ENCODE measurements at places on chromosomes 7 and 10.
A peak's percentile ranks its signal among the peaks of the same experiment; 100 is the strongest.

- no peak for DNase-seq
Observed at GRCh38 chr10:47146572-47146971, 153.4 kb upstream of the GDF10 start.

DNA sequence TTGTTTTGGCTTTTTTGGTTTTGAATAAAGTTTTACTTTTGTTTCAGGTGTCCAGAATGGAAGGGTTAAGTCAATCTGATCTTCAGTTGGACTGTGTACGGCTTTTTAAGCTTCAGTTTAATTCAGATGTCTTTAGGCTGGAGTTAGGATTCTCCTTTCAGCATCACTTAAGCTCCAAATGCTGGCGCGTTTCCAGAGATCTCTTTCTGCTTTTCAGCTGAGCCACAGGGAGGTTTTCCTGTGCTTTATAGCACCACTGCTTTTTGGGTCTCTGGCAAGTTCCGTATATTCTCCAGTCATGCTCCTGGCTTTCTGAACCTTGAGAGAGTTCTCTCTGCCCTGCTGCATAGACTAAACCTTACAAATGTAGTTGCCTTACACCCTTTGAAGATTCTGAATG, 60.0 kb downstream of the VTI1A start:
- peak; percentile 26 for DNase-seq

GRCh38 chr10:43354330-43354635, 17.2 kb upstream of the FXYD4 start:
- DNase-seq: no peak

GRCh38 chr10:51090190-51090589, 15.9 kb downstream of the PRKG1 start:
- no peak for DNase-seq

DNA sequence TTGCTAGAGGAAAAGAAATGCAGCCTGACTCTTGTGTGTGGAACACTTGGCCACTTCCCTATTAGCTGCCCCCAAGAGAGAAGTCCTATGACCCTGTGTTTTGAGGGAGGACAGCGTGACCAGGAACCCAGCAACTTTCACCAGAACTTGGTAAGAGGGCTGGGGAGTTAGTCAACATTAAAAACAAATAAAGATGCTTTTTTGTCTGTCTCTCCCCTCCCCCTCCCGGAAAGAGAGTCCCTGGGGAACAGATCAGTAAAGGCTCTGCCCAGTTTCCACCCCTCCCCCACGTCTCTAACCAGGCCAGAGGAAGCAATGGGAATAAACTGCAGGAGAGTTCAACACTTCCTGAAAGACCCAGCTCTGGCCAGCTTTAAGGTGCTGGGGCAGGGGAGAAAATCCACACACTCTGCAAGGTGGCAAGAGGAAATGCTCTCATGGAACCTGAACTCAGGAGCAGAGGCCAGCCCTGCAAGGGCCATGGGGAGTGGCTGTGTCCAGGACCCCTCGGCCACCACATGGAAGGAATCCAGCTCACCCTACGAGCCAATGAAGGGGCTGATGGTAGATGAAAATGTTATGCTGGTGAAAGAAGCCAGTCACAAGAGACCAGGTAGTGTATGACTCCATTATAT, 21.5 kb downstream of the SH3PXD2A start:
- DNase-seq: peak; percentile 88

GRCh38 chr7:155862123-155862892, 50.0 kb upstream of the SHH start:
- DNase-seq: no peak

DNA sequence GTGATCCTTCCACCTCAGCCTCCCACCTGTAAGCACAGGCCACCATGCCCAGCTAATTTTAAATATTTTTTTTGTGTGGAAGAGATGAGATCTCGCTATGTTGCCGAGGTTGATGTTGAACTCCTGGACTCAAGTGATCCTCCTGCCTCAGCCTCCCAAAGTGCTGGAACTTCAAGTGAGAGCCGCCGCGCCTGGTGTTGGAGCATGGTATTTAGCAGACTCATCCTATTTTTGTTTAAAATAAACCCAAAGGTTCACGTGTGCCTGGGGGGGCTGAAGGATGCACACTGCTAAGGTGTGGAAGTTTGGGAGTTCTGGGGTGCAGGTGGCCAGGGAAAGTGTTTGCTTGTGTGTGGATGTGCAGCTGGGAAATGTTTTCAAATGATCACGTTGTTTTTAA, 18.1 kb downstream of the PDGFA start:
- DNase-seq: no peak

GRCh38 chr7:33062023-33062781, at the start of gene NT5C3A:
Gene NT5C3A, minus strand, starts transcription at chr7:33062776. Its CDS starts 71 bp downstream, at chr7:33062705.
- DNase-seq: peak; percentile 28

GRCh38 chr7:114663502-114663901, 248.9 kb downstream of the FOXP2 start:
- DNase-seq: no peak

- DNase-seq: no peak
Observed at GRCh38 chr7:103944230-103944900, 45.1 kb downstream of the RELN start.

- DNase-seq: no peak
Observed at GRCh38 chr7:96471606-96472005, 149.7 kb upstream of the SLC25A13 start.

DNA sequence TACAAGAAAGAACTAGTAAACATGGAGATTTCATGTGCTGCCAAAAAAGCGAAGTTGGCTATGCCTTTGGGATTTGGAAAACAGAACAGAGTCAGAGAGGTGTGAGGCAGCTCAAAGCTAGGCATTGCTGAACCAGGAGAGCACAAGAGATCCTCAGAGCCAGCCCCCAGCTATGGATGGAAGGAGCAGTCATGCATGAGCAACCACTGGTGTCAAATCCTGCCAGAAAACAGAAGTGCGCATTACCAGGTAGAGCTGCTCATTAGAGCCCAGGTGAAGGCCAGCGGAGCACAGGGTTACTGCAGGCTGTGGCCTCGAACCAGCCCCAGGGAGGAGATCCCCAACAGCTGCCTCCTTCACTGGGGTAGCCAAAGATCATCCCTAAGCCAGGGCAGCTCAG, 173.2 kb upstream of the KIAA1217 start:
- no peak for DNase-seq

- DNase-seq: no peak
Observed at GRCh38 chr7:13017333-13017857, 330.0 kb downstream of the ARL4A start.

DNA sequence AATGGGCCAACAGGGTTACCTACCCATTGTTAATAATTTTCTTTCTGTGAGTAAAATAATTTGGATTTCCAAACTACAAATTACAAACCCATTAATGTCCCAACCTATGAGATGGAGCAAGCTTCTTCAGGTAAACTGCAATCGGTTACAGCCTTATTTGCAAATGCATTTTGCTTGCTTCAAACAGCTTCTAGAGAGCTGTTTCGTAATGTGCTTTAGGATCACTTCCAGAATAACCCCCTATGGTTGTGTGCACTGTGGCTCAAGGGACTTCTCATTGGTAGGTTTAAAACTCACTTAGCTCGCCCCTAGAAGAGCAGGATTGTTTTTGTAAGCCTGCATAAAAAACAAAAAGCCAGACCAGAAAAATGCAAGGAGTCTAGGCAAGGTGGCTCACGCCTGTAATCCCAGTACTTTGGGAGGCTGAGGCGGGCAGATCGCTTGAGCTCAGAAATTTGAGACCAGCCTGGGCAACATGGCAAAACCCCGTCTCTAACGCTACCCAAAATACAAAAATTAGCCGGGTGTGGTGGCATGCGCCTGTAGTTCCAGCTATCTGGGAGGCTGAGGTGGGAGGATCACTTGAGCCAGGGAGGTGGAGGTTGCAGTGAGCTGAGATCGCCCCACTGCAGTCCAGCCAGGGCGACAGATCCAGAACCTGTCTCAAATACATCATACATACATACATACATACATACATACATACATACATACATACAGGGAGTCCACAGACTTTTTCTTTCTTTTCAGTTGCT, 3.3 kb upstream of the MAP3K8 start:
- no peak for DNase-seq

DNA sequence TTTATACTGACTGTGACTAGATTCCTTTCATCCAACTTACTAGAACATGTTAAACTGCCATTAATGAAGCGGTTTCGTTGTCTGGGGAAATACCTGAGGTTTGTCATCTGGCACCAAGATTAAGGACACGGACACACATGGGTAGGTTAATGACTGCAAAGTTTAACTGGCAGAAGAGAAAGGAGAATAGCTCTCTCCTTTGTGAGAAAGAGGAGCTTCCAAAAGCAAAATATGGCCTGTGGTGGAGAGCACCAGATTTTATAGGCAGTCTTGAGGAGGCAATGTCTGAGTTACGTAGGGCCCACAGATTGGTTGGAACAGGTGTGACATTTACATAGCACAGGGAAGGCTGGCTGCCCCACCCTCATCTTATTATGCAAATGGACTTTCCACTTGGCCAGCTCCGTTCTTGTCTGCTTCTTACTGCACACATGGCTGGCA, 1193.0 kb upstream of the CELF2 start:
- no peak for DNase-seq

DNA sequence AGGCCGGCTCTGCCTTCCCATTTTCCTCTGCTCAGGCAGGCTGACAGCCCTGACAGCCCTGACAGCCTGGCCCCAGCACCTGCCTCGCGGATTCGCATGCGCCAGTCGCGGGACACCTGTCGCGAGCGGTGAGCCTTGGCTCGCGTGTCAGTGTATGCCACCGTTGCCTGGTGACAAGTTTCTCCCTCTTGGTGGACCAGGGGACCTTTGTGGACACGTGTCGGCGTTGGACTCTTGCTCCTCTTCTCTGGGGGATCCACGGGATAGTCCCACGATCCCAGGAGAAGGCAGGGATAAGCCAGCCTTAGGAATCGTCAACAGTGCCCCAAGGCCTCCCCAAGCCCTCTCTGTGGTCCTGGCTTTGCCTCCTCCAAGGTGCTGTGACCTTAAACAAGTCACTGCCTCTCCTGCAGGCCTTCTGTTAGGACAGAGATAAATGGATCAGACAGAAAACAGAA, 18.1 kb upstream of the ZNF273 start:
- DNase-seq: no peak

DNA sequence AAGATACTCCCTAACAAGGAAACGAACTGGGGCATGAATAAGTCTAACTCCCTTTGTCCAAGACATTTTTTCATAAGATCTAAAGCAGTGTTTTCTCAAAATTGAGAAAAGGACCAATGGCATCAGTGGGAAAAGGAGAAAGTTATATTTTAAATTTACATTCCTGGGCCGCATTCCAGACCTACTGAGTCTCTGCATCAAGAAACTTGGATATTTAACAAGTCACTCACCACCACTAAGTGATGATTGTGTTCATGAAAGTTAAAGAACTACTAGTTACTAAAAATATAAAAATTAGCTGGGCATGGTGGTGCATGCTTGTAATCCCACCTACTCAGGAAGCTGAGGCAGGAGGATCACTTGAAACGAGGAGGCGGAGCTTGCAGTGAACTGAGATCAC, 149.6 kb upstream of the MEOX2 start:
- no peak for DNase-seq

GRCh38 chr10:75464478-75465449, 33.3 kb downstream of the LRMDA start:
- no peak for DNase-seq

DNA sequence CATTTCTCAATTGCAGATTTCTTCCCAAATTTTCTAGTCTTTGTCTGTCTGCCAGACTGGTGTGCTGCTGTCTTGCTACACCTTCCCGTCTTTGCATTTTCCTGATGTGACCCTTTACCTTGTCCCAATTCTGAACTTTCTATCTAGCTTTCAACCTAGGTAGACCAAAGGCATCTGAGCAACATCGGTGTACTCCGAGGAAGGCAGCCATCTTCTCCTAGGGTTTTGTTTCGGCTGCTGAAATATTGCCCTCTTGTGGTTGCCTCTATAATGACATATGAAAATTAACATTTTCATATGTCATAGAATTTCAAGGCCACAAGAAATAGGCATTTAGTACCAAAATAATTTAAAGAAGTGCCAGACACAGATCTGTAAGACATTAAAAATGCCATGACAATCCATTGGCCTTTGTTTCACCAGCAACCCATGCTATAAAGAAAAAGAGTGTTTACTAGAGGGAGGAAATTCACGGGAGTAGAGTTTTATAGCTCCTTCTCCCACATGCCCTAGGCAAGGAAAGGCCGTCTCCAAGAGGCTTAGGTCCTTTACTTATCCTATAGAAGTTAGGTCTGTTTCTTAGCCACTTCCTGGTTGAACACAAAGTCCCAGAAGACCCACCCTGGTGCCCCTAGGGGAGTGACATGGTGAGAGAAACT, 23.4 kb downstream of the OR9A2 start:
- DNase-seq: peak; percentile 68

- DNase-seq: no peak
Observed at GRCh38 chr10:124033887-124034218, 59.5 kb downstream of the CHST15 start.

- DNase-seq: peak; percentile 73
Observed at GRCh38 chr7:1533547-1534329, 3.2 kb downstream of the MAFK start.

GRCh38 chr10:9860045-9860444, 1157.6 kb upstream of the CELF2 start:
- DNase-seq: no peak

DNA sequence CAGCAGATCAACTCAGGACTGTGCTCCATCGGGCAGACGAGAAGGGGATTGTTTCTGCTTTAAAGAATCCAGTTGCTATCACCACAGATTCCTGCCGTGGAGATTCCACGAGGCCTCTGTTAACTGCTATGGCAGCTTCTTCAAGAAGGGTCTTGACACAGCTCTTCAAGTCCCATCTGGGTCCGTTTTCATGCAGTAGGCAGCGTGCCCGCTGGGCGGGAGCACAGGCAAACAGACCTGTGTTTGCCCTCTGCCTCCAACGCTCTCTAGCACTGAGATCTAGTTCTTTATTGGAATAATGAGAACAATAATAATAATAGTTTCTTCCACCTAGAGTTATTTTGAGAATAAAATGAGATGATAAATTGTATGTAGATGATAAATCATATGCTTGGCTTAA, 127.2 kb upstream of the SP8 start:
- no peak for DNase-seq

DNA sequence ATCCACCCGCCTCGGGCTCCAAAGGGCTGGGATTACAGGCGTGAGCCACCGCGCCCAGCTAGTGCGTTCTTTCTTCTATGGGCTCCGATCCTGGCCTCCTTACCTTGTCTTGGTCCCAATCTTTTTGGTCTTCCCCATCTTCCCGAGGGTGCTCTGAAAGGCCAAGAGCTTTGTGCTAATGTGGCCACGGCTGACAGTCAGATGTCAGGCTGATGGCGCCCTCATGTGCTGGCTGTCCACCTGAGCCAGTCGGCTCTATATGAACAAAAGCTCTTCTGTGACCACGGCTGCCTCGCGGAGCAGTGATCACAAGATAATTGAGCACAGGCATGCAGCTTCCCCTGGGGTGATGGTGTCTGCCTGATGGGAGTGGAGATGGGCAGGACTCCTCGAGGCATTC, 11.0 kb upstream of the AHCYL2 start:
- no peak for DNase-seq

GRCh38 chr10:6346631-6347030, 143.9 kb downstream of the PFKFB3 start:
- no peak for DNase-seq

- DNase-seq: no peak
Observed at GRCh38 chr7:139271718-139272628, 40.9 kb downstream of the UBN2 start.

- DNase-seq: no peak
Observed at GRCh38 chr7:140049339-140050024, 13.3 kb downstream of the PARP12 start.

GRCh38 chr7:73716318-73716890, 3.1 kb downstream of the STX1A start:
- no peak for DNase-seq

Measured in suppressor macrophage (primary cell).